Muscle of back (tissue), 13 donors: ENCODE measurements at places on chromosomes 2 and 18.

GRCh38 chr2:10220045-10220901, 82.4 kb upstream of the HPCAL1 start:
- no peak for DNase-seq

GRCh38 chr2:85823951-85824350, 64.8 kb downstream of the ST3GAL5 start:
- no peak for DNase-seq

DNA sequence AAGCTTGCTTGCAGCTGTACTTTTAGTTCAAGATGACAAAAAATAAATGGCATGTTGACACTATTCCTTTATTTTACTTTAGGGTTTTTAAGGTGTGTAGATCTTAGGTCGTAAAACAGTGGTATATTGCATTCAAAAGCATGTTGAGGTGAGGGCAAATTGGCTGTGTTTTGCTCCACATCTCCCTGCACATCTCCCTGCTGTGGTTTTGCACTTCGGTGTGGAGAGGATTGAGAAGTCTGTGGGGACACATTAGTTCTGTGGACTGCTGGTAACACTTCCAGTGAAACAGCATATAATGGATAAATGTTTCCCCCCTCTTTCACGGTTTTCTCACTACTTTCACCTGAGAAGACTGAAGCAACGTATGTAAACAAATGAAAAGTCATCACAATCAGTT, 25.1 kb downstream of the C2orf74 start:
- DNase-seq, result no peak

- DNase-seq, result no peak
Observed at GRCh38 chr2:239163688-239164334, 237.0 kb downstream of the HDAC4 start.

- no peak for DNase-seq
Observed at GRCh38 chr2:206071807-206072206, 14.2 kb downstream of the INO80D start.

- DNase-seq, result no peak
Observed at GRCh38 chr18:68435581-68435980, 279.3 kb downstream of the TMX3 start.

GRCh38 chr2:238895891-238896600, 48.2 kb downstream of the TWIST2 start:
- DNase-seq, result peak; percentile 63

GRCh38 chr2:65818873-65819451, 386.6 kb upstream of the SPRED2 start:
- no peak for DNase-seq

DNA sequence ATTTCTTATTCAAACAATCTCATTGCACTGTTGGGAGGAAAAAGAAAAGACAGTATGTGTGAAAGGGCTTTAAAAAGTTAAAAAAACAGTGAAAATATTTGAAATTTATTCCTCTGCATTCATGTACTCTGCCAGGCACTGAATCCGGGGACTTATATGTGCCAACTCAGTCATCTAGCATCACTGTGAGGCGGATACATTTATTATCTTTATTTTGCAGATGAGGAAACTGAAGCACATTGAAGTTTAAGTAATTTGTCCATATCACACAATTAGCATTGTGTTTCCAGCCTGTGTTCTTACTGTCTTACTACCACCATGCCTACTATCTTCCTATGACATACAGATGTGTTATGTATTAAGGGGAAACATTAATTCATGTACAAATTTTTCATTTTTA, 1.8 kb downstream of the LCLAT1 start:
- DNase-seq, result no peak

DNA sequence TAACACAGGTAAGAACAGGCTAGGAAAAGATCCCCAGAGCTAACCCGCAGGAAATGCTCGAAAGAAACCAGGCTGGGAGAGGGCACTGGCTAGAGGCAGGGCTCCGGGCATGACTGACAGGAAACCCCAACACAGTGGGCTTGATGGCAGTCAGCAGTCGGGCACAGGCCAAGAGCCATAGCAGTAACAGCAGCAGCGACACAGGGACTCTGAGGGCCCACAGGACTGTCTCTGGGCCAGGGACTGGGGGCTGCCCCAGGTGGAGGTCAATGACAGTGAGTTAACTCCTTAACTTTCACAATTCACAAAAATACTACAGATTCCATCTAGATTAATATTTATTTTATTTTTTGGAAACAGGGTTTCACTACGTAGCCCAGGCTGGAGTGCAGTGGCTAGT, 37.3 kb upstream of the ASPRV1 start:
- no peak for DNase-seq

GRCh38 chr2:239903210-239903609, 121.9 kb downstream of the NDUFA10 start:
- no peak for DNase-seq

- peak; percentile 53 for DNase-seq
Observed at GRCh38 chr2:14635391-14635871, 2.9 kb downstream of the LRATD1 start.

DNA sequence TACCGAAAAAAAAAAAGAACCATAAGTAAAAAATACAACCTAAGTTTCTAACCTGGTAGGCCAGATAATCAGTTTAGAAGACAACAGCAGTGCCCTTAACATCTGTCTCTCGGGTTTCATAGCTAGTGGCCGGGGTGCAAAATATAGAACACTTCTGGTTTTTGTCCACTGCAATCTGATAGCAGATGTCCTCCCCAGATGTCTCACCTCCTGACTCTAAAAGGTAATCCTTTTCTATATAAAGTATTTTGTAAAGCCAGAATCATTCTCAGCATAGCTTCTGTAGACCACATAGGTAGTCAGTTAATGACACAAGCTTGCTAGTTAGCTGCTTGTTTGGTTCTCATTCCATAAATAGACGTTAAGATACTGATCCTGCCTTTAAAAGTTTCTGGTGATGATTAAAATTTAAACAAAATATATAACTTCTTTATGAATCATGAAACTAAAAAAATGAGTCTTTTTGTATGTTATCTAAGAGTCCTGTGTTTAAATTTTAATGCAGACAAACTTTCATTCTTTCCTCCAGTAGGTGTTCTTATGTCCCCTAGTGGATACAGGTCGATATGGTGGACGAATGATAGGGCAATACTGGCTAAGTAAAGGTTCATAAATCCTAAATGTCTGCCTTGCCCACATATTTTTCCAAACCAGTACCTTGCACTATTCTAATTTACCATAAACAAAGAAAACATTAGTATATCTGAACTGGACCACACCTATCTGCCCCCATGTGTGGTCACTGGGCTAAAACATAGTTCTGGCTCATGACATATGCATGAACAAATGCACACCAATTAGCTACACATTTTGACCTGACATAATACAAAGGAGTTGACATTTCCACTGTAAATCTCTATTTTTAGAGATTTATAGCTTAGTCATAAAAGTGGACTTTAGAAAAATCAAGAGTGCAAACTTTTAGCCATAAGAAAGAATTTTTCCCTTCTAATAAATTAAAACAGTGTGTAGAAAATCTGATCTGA, 171.0 kb downstream of the SRBD1 start:
- DNase-seq, result no peak

- DNase-seq, result no peak
Observed at GRCh38 chr2:219296631-219297391, 12.4 kb downstream of the PTPRN start.

DNA sequence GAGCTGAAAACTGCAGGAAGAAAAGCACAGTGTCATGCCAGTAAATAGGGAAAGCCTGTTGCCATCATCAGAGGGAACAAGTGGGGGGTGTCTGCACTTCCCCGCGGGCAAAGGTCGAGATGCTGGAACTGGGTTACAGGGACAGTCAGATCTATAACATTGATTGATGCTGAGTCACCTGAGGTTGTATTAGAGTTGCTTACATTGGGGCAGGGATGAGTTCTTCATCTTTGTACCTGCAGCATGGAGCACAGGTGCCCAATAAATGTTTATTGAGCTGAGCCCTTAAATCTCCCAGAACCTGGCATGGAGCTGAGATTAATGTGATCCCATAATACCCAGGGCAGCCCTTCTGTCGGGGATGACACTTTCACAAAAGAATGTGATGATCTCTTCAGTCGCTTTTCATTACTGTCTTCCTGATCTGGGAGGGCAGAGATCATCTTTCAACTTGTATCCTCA, 5.9 kb upstream of the RNF152 start:
- no peak for DNase-seq

DNA sequence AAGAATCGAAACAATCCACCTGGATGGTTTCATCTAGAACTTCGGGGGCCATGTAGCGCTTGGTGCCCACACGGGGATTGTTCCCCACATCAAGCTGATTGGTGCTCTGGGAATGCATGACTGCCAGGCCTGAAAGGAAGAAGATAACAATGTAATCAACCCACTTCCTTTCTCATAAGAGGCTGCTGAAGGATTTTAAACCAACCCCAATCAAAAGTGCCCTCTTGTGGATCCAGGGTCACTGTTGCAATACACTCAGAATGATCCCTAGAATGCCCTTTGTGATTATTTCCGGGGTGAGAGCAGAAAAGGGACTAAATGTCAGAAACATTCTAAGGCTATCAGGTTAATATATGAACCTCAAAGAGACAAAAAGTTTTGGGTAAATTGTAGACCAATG, 115.2 kb downstream of the ACVR1 start:
- DNase-seq, result no peak

DNA sequence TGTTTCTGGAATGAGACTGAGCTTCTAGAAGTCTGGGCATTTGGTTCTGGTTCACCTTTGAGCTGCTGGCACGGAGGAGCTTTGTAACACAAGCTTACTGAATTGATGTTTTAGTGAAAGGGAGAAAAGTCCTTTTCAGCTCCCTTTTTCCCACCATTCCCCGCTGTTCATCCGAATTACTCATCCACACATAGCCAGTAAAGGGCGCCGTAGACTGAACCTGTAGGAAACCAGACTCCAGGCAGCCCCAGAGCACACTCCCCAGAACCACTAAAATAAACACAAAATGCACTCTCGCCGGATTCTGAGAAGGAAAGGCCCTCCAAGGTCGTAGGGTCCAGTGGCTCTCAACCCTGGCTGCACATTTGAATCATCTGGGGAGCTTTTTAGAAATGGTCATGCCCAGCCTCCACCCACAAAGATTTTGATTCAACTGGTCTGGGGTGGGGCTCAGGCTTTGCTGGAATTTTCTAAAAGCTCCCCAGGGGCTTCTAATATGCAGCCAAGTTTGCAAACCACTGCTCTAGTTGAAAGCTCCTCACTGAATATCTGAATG, 29.6 kb downstream of the TCF7L1 start:
- no peak for DNase-seq

GRCh38 chr2:28588292-28588670, 92.4 kb downstream of the PLB1 start:
- no peak for DNase-seq

GRCh38 chr18:62637807-62638687, 77.3 kb upstream of the PHLPP1 start:
- no peak for DNase-seq

- DNase-seq, result no peak
Observed at GRCh38 chr2:111984213-111984604, 70.9 kb upstream of the TMEM87B start.

DNA sequence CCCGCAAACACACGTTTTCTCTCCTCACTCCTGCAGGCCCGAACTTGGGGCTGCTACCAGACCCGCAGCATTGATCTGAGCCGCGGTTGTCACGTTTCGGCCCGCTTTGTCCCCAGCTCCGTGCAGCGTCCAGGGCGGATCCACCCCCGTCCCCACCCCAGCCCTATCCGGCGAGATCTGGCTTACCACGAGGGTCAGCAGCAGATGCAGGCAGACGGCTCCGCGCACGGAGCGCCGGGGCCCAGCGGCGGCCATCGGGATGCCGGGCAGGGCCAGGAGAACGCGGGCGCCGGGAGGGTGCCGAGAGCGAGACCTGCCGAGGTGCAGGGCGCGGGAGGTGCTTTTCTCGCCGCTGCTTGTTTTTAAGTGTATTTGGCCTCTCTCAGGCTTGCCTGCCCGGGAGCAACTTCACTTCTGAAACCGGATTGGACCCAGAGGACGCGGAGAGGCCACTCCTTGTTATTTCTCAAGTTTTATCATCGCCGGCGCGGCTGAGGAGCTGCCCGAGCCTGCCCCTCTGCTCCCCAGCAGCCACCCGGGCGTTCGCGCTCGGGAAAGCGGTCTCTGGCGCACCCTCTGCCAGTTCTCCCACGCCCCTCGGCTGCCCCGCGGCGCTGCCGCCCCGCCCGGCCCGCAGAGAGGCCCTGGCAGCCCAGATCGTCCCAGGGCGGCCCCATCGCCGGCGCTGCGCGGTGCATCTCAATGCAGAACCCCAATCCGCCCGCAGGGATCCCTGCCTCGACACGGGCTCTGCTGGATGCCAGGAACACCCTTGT, at the start of gene DSC3:
Gene DSC3, minus strand, starts transcription at position 337 of the 776 bp plus-strand sequence. Its CDS starts 82 bp downstream, at position 255.
- peak; percentile 42 for DNase-seq

- DNase-seq, result no peak
Observed at GRCh38 chr2:10444463-10444862, 3.7 kb downstream of the ODC1 start.

DNA sequence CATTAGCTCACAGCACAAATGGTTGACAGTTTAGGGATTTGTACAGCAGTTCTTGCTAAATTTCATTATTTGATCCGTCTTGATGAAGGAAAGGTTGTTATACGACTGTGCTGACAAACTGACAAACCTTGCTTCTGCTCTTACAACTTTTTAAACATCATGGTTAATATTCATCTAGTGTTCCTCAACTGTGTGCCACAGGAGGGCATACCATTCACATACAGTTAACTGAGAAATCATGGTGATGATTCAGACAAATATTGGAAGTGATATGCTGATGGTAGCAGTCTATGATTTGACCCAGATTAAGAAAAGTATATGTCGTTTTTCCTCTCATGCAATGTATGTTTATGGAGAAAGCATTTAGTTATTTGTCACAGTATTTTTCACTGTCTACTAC, 129.8 kb upstream of the FSIP2 start:
- peak; percentile 20 for DNase-seq

DNA sequence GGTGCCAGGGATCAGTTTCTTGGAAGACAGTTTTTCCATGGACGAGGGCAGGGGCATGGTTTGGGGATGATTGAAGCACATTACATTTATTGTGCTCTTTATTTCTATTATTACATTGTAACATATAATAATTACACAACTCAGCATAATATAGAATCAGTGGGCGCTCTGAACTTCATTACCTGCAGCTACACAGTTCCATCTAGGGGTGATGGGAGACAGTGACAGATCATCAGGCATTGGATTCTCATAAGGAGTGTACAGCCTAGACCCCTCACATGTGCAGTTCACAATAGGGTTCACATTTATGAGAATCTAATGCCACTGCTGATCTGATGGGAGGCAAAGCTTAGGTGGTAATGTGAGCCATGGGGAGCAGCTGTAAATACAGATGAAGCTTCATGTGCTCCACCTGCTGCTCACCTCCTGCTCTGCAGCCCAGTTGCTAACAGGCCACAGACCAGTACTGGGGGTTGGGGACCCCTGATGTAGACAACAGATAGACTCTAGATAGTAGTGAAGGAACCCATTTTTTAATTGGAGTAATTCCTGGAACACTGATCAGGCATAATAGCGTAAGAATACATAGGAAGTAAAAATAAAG, 41.5 kb upstream of the MC4R start:
- no peak for DNase-seq

DNA sequence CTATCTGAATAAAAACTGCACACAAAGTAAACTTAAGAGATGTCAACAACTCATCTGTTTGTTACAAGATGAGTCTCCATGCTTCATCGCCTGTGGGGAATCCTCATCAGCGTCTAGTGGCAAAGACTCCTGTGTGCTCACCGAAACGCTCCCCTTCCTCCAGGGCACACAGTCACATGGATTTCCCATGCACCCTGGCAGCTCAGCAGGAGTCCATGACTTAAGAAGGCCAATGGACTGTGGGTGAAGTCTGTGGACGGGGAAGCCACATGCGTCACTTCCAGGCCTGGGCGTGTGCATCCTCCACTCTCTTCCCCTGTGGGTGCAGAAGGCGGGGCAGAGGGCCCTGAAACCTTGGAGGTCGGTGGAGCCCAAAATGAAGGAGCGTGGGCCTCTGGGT, 41.1 kb downstream of the ID2 start:
- no peak for DNase-seq
